ENCODE measurements at places on chromosomes 13 and 19.
A peak's percentile ranks its signal among the peaks of the same experiment; 100 is the strongest.

DNA sequence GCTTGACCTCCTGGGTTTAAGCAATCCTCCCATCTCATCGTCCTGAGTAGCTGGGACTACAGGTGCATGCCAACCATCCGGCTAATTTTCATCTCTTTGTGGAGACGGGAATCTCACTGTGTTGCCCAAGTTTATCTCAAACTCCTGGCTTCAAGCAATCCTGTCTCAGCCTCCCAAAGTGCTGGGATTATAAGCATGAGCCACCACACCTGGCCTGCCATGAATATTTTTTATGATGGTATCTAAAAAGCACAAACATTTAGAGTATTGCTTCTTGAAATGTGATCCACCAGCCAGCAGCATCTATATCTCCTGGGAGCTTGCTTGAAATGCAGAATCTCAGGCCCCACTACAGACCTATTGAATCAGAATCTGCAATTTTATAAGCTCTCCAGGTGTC, 111.2 kb upstream of the CLDN10 start:
- no peak for DNase-seq

GRCh38 chr13:38862443-38862842, 128.2 kb downstream of the STOML3 start:
- no peak for DNase-seq

DNA sequence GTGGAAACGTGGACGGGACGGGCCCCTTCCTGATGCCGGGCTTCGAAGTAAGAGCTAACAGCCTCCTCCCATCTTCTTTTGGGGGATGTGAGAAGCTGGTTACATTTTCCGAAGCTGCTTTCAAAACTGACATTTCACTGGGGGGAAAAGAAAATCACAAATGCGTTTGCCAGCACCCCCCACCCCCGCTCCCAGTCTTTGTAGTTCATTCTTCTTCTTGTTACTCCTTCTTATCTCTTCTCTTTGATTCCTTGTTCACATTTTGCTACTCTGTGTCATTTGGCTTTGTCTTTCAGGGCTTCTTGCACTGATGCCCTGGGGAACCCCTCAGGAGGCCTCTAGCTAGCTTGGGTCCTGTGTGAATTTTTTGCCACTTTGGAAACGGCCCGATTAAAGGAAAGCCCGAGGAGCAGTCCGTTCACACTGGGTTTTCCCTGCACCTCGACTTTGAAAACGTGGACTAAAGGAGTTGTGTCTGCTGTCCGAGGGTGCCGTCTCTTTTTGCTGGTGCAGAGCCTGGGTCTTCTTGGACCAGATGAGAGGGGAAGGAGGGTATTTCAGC, 1.3 kb downstream of the CARM1 start:
- no peak for DNase-seq

DNA sequence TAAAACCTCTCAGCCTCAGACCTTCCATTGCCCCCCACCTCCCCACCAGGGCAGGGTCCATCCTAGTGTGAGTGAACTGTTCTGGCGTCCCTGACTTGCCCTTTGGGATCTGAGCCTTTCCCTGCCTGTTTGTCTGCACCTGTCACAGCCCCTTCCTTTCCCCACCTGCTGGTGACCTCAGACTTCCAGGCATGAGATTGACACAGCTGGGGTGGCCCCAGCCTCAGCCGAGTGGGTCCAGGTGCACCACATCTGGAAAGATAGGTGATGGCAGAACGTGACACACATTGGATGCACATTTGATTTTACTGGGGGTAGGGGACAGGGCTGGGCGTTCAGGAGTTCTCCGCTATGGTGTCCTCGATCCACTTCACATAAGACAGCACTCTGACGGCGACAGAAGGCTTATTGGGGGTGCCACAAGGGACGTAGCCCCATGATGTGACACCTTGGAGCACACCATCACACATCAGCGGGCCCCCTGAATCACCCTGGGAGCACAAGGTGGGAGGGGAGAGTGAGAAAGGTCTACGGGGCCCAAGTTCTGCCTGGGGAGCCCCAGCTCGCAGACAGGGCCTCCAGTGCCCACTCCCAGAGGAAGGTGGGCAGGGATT, 4.6 kb downstream of the KLK1 start:
- no peak for DNase-seq

DNA sequence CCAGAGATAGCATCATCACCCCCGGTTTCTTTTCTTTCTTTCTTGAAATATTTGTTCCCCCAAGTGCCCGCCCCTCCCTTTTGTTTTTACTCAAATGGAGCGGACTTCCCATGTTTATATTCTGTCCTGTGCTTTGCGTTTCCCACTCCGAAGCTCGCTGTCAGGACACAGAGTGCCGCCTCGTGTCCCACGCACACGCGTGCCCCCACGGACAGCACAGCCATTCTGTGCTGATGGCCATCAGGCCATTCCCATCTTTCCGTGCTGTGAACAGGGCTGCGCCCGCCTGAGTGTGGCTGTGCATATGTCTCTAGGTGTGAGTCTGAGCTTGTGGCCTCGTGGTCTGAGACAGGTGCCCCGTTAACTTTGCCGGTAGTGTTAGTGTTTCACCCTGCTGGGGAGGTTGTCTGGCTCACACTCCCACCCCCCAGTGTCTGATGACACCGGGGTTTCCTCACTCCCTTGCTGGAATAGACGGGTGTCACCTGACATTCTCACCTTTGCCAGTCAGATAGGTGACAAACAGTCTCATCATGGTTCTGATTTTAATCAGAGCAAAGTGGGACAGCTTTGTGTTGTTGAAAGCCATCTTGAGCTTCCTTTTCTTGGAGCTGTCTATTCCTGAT, 6.9 kb downstream of the PAK4 start:
- no peak for DNase-seq

GRCh38 chr19:45200568-45200967, 22.0 kb downstream of the BLOC1S3 start:
- peak; percentile 30 for DNase-seq

DNA sequence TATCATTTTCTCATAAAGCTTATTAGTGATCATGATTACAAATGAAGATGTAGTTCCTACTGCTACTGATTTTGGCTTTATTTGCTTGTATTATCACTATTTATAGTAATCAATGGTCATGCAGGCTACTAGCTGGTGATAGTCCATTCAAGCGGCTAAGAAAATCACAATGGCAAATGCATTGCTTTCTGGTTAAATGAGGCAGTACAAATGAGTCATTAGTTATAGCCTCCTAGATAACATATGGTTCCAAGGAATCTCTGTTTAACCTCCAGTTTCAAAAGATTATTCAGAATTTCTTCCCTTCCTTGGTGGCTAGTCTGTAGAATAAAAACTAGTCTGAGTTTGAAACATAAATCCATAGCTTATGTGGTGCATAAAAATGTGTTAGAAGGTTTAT, 141.3 kb upstream of the HTR2A start:
- DNase-seq = no peak

- no peak for DNase-seq
Measured at GRCh38 chr13:97491452-97491851, 57.5 kb downstream of the RAP2A start.

- no peak for DNase-seq
Measured at GRCh38 chr19:16736709-16737108, 17.1 kb downstream of the NWD1 start.

DNA sequence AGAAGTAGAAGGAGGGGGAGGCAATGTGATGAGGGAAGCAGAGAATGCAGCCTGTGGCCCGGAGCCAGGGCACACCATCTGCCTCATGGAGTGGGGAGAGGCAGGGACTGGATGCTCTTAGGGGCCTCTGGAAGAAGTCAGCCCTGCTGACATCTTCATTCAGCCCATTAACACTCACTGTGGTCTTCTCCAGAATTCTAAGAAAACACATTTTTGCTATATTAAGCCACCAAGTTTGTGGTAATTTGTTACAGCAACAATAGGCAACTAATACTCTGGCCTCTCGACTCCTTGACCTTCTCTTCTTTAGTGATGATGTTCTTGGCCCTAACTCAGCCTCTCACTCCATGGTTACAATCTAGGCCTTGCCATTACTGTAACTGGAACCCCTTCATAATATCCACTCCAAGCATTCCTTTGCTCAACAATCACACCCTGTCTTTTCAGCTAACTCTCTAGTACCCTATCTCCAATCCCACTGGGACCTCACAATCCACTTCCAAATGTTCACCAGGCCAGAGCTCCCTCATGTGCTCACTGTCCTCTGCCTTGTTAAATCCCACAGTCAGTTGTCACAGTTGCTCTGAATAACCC, 98.5 kb downstream of the MIPEP start:
- no peak for DNase-seq

DNA sequence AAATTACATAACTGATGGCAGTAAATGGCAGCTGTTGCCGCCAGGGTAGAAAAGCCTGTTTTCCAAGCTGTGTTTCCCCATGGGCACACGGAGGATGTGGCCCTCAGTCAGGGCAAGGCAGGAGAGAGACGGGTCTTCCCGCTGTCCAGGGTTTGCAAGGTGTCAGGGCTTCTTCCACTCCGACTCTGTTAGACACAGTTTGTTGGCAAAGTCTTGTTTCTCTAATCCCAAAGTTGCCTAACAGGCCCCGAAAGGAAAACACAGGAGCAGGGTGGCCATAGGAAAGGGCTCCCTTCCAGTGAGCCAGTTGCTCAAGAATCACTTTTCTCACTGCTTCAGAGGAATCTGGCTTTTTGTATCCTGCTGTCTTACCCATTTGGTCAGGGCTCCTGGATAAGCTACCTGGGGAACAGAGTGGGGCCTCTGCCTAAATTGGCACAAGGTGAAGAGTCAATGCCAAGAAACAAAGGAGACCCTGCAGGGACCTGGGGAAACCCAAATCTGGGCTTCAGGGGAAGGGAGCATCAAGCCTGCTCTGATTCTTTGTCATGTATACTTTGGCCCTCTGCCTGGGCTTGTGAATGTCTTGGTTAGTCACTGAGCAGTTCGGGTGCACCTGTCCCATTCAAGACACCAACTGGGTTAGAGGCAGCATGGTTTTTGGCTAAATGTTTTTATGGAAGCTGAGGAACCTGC, 29.0 kb upstream of the CXCL17 start:
- DNase-seq = peak; percentile 55

DNA sequence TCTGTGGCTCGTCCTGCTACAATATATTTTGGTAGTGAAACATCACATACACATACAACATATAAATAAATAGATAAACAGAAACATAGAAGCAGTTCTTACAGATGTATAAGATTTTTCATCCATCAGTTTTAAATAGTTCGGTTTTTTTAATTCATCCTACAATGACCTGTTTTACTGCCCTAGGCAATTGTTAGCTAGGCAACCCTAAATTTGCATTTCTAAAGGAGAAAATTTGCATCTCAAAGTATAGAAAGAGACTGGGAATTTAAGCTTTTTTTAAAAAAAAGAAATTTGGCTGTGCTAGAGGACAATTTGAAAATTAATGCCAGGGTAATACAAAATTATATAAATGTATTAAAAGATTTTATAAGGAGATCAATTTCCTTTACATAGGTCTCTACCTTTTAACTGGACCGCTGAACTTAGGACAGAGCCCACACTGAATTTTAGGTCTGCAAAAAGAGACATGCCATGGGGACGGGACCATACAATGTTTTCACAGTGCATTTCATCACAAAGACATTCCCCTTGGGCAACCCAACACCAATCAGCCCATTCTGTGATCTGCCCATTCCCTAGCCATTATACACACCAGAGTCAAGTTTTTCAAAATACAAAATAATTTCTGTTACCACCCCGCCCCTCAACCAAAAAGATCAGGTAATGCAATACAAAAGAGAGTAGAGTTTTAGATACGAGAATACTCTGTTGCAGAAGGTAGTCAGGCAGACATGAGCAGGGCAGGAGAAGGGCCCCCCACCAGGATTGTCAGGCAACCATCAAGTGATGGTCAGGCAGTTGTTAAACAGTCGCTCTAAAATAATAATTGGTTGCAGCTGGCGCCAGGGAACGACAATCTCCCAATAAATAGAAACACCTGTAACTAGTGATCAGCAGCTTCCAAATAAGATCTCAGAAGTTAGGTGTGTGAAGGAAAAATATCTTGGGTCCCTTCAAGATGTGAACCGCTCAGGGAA, 299.7 kb upstream of the SGCG start:
- no peak for DNase-seq

DNA sequence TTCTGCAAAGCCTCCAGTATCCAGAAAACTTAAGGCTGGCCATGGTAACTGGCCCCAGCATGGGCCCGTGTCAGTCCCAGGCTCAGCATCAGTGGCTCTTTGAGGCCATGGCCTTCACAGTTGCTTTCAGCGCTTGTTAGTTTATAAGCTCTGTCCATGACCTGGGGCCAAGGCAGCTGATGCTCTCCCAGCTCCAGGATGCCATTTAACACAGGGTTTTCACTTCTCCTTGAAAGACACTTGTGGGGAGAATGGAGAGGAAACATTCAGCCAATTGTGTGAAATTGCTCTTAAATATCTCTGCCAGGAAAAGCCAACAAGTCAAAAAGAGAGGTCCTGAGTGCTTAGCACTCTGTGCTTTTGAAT, 321.3 kb downstream of the FOXO1 start:
- no peak for DNase-seq

DNA sequence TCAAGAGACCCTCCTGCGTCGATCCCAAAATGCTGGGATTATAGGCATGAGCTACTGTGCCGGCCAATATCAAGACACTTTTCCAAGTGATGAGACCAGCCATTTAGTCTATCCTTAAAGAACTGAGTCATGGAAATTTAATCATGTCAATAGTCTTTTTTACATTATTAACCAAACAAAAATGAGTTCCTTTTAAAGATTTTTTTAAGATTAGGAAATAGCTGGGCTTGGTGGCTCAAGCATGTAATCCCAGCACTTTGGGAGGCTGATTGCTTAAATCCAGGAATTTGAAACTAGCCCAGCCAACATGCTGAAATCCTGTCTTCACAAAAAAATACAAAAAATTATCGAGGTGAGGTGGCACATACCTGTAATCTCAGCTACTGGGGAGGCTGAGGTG, 16.7 kb upstream of the ZNF564 start:
- DNase-seq = no peak

- no peak for DNase-seq
Measured at GRCh38 chr13:21889651-21890050, 218.8 kb downstream of the FGF9 start.

DNA sequence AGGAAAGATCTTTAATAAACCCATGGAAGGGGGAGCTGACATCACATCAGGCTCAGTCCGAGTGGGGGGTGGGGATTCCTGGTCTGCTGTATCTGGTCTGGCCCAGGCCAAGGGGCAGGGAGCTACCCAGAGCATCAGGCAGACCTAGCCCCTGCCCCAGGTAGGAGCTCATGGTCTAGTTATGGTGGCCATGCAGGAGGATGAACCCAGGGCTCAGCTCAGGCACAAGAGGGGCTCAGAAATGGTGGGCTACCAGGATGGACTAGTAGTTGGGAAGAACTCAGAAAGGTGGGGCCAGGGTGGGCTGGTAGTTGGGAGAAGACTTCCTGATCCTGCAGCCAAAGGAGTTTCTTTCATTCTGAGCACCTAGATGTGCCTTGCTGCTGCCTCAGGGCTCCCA, 14.3 kb downstream of the VSTM2B start:
- DNase-seq = no peak

DNA sequence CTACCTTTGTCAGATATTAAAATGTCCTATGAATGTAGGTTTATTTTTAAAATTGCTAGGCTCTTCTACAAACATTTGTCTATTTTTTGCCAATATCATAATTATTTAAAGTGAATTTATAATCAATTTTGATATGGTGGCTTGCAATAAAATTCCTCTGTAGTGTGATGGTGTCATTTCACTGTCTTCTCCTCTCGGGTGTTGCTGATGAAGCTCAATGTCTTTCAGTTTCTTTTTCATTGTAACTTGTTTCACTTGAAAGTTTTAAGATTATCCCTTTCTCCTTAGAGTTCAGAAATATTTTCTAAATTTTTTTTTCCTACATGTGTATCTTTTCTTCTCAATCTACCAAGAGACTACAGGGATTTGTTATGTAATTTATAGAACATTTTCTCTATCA, 267.1 kb upstream of the EDNRB start:
- no peak for DNase-seq
